Fibroblast of skin of left biceps (primary cell): ENCODE measurements at places on chromosomes 4 and X.

GRCh38 chr4:182883351-182883750, 33.8 kb downstream of the DCTD start:
- DNase-seq, result no peak

DNA sequence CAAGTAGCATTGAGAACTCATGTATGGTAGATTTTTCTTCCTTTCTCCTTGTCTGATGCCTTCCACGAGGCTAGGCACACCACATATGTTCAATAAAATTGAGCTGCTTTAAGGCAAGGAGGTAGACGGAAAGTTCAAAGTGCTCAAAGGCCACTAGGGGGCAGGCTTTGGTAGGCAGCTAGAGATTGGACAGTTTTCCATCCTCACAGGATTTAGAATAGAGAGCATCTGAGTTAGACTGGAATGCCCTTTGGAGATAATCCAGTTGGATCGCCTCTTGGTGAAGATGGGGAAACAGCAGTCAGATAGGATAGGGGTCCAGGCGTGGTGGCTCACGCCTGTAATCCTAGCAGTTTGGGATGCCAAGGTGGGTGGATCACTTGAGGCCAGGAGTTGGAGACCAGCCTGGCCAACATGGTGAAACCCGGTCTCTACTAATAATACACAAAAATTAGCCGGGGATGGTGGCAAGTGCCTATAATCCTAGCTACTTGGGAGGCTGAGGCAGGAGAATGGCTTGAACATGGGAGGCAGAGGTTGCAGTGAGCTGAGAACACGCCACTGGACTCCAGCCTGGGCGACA, 30.4 kb downstream of the ELF4 start:
- DNase-seq, result peak; percentile 42

GRCh38 chr4:17236686-17237085, 275.2 kb downstream of the QDPR start:
- peak; percentile 59 for DNase-seq

DNA sequence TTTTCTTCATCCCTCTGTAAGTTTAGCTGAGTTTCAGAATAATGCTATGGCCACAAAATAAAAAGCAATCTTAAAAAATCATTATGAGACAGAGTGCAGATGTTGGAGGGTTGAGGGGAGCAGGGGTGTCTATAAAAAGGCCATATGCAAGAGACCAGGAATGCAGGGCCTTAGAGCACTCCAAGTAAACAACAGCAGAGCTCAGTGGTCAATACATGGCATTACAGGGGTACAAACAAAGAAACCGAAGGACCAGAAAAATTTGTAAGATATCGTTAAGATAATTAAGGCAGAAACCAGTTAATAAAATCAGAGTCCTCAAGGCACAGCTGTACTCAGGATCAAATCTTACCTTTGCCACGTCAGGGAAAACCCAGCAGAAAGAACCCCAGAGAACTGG, 28.4 kb upstream of the NDST3 start:
- DNase-seq, result no peak

GRCh38 chrX:17554914-17555313, 179.9 kb downstream of the NHS start:
- DNase-seq, result no peak

DNA sequence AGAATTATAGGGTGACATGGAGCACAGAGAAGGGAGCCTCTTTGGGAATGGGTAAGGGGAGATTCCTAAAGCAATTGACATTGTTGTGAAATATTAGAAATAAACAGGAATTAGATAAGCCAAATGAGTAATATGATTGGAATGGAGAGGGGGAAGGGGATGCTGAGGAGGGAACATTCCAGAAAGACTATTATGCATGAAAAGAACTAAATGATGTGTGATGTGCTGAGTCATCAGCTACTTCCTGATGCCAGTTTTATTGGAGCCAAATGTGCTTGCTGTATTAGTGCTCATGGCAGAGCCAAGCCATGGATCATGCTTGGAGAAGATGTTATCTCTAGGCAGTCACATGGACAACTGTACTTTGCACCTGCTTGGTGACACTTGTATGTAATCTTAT, 189.0 kb upstream of the HCCS start:
- DNase-seq, result peak; percentile 75

DNA sequence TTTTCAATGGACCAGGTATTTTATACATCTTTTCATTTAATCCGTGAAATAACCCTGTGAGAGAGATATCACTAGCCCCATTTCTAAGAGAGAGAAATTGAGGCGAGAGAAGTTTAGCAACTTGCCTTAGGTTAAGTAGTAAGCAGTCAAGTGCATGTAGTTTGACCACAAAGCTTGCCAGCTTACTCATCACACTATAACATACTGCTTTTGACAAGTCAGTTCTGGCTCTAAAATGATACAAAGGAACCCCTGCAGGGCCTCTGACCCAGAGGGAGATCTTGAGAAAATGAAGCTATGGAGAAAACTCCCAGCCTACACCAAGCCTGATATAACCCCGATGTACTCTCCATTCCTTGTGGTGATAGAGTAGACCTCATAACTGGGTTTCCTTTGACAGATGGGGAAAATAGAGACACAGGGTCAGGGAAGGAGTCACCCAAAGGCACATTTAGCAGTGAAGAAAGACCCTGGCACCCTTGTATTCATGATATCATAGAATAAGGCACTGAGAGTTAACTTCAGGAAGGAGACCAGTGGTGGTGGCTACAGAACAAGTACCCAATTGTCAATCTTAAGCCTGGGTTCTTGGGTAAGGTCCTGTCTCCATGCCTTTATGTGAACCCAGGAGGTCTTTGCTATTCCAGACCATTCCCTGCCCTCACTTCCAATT, 60.2 kb upstream of the MSN start:
- no peak for DNase-seq

DNA sequence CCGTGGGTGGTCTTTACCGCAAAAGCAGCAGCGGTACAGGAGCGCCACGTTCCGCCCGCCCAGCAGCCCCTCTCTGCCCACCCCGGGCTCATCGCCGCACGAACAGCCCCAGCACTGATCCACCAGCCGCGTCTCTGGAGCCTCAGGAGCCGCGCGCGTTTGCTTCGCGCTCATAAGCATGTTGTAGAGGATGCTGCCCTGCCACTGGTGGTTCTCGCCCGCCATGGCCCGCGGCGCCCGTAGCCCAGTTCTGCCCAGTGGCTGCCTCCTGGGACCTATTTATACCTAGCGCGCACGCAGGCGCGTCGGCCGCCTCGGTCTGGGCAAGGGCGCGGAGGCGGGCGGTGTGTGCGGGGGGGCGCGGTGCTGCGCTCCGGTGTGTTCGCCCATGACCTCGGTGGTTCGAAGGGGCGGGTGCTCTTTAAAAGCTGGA, at the start of gene NR0B1:
TSS of gene NR0B1 (minus strand) at position 252 of the 433 bp plus-strand sequence. CDS start at position 225, 27 bp downstream.
- DNase-seq, result no peak

DNA sequence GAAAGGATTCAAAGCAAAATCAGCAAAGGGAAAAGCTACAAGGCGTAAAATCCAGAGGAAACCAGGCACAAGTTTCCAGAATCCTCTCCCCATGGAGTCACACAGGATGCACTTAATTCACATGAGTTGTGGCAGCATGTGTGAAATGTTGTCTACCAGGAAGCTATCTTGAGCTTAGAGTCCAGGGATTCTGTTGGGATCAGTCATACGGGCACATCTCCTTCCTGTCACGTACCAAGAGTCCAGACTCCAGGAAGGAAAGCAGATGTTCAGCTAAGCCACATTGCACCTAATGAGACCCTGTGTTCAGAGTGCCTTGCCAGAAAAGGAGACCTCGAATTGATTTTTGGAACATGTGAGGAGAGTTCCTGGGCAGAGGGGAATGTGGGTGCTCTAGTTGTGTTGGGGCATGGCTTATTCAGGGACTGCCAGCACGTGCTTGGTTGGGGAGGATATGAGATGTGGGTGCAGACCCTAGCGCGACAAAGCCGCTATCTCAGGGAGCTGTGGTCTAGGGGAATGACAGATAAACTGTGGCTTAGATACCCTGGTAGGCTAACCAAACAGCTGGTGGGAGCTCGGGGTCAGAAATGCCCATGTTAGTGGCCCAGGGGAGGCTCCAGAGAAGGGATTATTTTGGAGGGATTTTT, 70.0 kb downstream of the EVC start:
- peak; percentile 22 for DNase-seq

DNA sequence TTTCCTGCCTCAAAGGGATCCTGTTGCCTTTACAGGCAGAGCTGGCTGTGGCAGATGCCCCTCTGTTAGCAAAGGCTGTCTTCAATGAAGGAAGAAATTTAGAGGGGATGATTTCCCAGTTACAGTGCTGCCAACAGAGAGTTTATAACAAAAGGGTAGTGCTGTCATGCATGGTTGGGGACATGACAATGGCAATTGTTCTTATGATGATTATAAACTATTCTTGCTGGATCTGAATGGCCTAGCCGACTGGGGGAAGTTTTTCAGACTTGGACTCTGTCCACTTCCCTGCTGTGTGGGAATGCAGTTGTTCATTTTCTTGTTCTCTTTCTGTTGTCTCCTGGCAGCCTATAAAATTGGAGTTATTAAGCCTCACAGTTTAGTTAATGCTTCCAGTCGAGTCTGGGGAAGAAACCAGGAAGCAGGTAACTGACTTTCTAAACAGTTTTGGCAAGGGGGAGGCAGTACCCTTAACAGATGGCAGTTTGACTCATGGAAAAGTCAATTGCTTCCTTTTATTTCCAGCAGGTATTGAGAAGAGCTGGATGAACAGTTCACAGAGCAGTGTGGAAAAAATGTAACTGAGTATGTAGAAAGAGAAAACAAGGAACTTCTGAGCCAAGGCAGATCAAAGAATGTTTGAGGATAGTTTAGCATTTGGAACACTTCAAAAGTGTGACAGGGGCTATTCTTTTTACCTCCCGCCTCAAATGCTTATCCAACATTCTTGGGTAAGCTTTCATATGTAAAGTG, 582.6 kb downstream of the RAPGEF2 start:
- no peak for DNase-seq

- no peak for DNase-seq
Observed at GRCh38 chr4:158250321-158250720, 40.0 kb downstream of the TMEM144 start.

GRCh38 chrX:21711129-21711847, 46.6 kb downstream of the SMPX start:
- no peak for DNase-seq

- no peak for DNase-seq
Observed at GRCh38 chrX:13254076-13254785, 65.6 kb downstream of the ATXN3L start.

GRCh38 chr4:41154814-41155177, 59.5 kb downstream of the APBB2 start:
- no peak for DNase-seq

DNA sequence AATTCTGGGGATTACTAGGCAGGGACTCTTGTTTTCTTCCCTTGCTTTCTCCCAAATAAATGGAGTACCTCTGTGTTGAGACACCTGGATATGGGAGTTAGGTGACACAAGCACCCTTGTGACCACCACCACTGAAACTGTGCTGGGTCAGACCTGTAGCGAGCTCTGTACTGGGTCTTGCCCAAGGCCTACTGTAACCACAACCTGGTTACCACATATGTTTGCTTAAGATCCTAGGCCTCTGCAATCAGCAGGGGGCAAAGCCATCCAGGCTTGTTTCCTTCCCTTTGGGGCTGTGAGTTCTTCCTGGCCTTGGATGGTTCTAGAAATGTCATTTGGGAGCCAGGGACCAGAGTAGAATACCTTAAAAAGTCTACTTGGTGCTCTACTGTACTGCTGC, 49.4 kb downstream of the LPAR4 start:
- no peak for DNase-seq

GRCh38 chr4:89171176-89171805, 60.0 kb downstream of the TIGD2 start:
- no peak for DNase-seq

GRCh38 chrX:23902419-23902818, 5.3 kb downstream of the APOO start:
- DNase-seq, result no peak

DNA sequence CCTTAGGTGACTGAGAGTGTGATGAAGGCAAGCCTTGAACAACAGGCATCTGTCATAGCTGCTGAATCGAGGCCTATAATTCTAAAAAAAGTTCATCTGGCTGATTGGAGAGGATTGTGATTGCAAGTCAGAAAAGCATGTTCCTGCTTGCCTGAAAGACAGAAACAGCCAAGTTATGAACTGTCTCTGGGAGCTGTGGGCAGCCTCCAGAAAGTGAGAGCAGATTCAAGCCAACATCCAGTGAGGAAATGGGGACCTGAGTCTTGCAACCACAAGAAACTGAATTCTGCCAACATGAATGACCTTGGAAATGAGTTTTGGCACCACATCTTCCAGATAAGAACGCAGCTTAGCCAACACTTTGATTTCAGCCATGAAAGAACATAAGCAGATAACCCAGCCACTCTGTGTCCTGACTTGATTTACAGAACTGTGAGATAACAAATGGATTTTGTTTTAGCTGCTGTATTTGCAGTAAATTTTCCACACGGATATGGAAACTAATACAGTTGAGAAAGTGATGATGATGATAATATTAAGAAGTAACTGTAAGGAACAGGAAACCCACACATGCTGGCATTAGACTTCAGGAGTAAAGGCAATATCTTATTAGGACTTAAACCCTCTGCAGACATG, 240.3 kb upstream of the NDST3 start:
- no peak for DNase-seq

DNA sequence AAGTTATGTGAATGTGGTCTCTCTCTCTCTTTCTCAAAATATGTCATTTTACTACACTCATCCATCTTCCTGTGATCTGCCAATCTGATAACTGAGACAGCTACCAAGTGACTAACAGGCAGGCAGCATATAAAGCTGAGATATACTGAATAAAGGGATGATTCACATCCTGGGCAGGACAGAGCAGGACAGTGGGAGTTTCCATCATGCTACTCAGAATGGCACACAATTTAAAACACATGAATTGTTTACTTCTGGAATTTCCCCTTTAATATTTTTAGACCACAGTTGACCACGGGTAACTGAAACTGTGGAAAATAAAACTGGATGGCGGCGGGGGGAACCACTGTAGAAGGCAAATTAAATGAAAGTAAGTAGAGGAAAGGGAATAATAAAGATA, 58.6 kb upstream of the DCTD start:
- peak; percentile 33 for DNase-seq

GRCh38 chr4:10098780-10099160, 17.8 kb downstream of the WDR1 start:
- DNase-seq, result no peak

DNA sequence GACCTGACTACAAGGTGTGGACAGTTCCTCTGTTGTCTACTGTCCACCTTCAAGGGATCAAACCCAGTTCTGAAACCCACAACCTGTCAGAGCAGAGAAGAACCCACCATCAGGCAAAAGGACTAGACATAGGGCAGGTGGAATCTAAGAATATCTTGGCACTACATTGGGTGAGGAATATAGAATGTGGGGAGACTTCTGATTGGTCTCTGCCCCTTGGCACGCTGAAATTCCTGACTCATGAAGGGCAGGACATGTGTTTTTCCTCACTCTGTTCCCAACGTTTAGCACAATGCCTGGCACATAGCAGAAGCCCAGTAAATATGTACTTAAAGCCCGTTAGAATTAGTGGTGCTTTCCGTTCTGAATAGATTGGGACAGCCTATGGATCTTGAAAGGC, 59.3 kb downstream of the TSPAN7 start:
- DNase-seq, result no peak
